ENCODE measurements at places on chromosomes 1 and 21. TPM values are rescaled to one million over a fixed set of nuclear protein-coding genes. Genes with fewer than 3 reads are reported as not detected.

The SELL gene
- polyA plus RNA-seq, result not detected

The ATP1A4 gene
- 0.48 TPM for polyA plus RNA-seq

The CDC14A gene
- 3.2 TPM for polyA plus RNA-seq

The RNU1-4 gene
- polyA plus RNA-seq, result under 0.01 TPM

The LRRC53 gene
- polyA plus RNA-seq, result not detected

The PROX1 gene
- 0.30 TPM for polyA plus RNA-seq

The CLDN17 gene
- not detected for polyA plus RNA-seq

The C4BPA gene
- not detected for polyA plus RNA-seq

The CELA2B gene
- polyA plus RNA-seq, result not detected

The ACOT11 gene
- polyA plus RNA-seq, result 4.5 TPM

The SLC27A3 gene
- polyA plus RNA-seq, result 51.2 TPM

The ATP5PB gene
- polyA plus RNA-seq, result 232 TPM

The XKR8 gene
- polyA plus RNA-seq, result 20.0 TPM

The UBL4B gene
- polyA plus RNA-seq, result 0.11 TPM

The COL24A1 gene
- 0.23 TPM for polyA plus RNA-seq

The BATF3 gene
- 6.6 TPM for polyA plus RNA-seq

The IL23R gene
- not detected for polyA plus RNA-seq

The OLIG2 gene
- polyA plus RNA-seq, result 0.93 TPM

The NTNG1 gene
- polyA plus RNA-seq, result 1.2 TPM

The ERICH3 gene
- not detected for polyA plus RNA-seq

The EXTL1 gene
- polyA plus RNA-seq, result 0.89 TPM

The LAMB3 gene
- polyA plus RNA-seq, result 0.45 TPM

The POMGNT1 gene
- polyA plus RNA-seq, result 28.0 TPM

The SLC16A4 gene
- 0.20 TPM for polyA plus RNA-seq

The IFNLR1 gene
- 11.4 TPM for polyA plus RNA-seq

The REN gene
- polyA plus RNA-seq, result 0.05 TPM

The PEAR1 gene
- polyA plus RNA-seq, result 0.77 TPM

The FCN3 gene
- 0.35 TPM for polyA plus RNA-seq

The ADAMTS1 gene
- 14.1 TPM for polyA plus RNA-seq

Measured in H1 (cell line).